ENCODE measurements at places on chromosomes 1 and 21.

GRCh38 chr1:168626326-168626725, 49.9 kb downstream of the XCL1 start:
- DNase-seq, result no peak

GRCh38 chr21:32587651-32588050, 2.3 kb upstream of the TCP10L start:
- DNase-seq, result no peak

GRCh38 chr21:43600642-43601402, 58.5 kb downstream of the HSF2BP start:
- no peak for DNase-seq

DNA sequence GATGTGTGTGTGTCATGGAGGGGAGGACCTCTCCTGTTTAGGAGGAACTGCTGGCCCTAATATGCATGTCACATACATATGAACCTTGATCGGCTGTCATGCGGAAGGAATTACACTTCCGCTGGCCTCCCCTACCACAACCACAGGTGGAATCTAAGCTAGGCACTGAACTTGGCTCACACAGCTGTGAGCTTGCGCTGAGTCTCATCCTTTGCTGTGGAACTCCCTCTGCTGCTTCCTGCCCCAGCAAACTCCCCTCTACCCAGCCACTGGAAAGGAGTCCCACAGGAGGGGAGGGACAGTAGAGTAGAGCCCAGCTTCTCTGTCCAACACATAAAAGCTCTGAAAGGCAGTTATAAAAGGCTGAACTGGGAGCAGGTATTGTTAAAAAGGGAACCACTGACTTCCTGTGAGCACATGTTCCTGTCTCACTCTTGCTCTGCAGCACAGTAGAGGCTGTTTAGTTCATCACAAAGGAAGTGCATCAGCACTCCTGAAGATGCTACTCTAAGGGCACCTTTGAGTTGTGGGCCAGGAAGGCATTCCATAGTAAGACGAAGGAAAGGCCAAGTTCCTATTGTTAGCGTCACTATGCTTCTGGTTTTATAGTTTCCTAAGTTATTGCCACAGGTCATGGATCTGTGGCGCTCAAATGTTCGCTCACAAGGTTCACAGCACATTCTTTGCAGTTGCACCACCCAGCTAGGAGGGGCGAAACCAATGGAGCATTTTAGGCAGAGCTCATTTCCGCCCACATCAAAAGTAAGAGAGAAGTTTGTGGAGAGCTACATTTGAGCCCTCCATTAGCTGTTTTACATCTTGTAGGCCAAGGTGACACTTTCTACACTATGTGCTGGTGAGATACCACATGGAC, 17.7 kb upstream of the PTPRC start:
- no peak for DNase-seq

- no peak for DNase-seq
These were observed 56.3 kb upstream of the TENT5B start for GRCh38 chr1:27068922-27069321.

DNA sequence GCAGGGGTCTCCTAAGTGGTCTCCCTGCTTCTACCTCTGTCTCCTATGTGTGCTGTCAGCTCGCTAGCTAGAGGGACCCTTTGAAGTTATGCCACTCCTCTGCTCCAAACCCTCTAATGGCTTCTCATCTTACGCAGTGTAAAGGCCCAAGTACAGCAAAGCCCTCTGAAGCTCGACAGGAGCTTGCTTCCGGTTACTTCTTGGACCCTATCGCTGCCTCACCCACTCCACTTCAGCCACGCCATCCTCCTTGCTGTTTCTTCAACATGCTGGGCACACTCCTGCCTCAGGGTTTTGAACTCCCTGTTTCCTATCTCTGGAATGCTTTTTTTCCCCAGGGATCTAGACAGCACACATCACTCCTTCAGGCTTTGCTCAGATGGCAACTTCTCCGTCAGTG, 102.3 kb upstream of the F3 start:
- DNase-seq, result no peak

GRCh38 chr21:35189077-35189863, 140.2 kb upstream of the RUNX1 start:
- no peak for DNase-seq

GRCh38 chr1:7255303-7256058, 470.2 kb downstream of the CAMTA1 start:
- DNase-seq, result no peak

DNA sequence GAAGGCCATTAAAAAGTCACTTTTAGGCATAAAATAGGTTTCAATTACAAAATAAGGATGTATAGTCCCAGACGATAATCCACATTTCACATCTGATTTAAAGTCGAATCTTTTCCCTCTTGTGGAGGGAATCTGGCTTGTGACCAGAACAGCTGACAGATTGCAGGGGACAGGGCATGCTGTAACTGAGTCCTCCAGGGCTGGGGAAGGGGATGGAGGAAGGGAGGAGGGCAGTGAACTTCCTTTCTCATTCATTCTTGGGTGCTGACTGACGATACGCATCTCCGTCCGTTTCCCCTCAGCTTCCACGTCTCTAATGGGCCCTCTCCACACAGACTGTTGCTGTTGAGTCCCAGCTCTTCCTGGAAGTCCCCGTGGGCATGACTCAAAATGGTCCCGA, 108.1 kb upstream of the CSF3R start:
- DNase-seq, result no peak

GRCh38 chr1:207312604-207312920, 8.9 kb upstream of the CD55 start:
- DNase-seq, result no peak
